ENCODE measurements at places on chromosomes 11 and 22. TPM values are rescaled to one million over a fixed set of nuclear protein-coding genes. Genes with fewer than 3 reads are reported as not detected.

The SCGB1C1 gene
- not detected for polyA plus RNA-seq

- no peak for DNase-seq
These were observed 8.4 kb upstream of the MMP20 start for GRCh38 chr11:102633385-102634026.

GRCh38 chr11:17077240-17077519, 287 bp downstream of the RPS13 start:
- DNase-seq: no peak

GRCh38 chr11:1089738-1090599, 15.3 kb downstream of the MUC2 start:
- DNase-seq: no peak

The LGR4 gene
- polyA plus RNA-seq: 36.8 TPM

- no peak for DNase-seq
These were observed 71.5 kb downstream of the WNT7B start for GRCh38 chr22:45905326-45905923.

DNA sequence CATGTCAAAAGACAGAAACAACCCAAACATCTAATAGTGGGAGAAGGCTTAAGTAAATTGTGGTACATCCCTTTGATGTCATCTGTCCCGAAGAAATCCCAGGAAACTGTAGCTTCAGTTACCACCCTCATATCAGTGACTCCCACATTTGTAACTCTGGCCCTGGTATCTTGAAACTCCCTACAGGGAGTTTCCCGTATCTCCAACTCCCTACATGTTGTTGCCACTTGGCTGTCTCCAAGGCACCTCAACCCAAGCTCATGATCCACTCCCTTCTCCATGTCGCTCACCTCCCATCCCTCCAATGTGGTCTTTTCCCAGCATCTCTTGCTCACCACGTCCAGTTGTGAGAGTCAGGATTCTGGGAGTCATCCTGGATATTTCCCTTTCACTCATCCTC, 68.1 kb downstream of the CACNG2 start:
- DNase-seq: no peak

The KIAA0930 gene
- 152 TPM for polyA plus RNA-seq

GRCh38 chr11:102204174-102204573, 93.9 kb downstream of the YAP1 start:
- DNase-seq: no peak

DNA sequence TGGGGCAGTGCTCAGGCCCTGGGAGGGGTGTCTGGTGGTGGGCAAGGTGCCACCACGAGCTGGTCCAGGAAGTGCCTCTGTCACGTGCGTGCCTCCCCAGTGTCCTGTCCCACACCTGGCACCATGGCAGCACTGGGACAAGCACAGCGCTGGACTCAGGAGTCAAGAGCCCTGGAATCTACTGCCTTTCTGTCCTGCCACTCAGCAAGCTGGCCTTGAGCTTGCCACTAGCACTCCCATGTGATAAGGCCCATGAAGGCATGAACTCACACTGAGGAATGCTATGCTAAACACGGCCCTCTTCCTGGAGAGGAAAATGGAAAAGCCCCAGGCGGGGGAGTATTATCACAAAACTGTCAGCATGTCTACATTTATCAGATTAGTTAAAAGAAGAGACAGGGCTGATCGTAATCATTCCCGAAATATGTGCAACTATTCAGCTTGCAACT, 50.7 kb upstream of the SLC35C1 start:
- DNase-seq: peak; percentile 82

The PHF21B gene
- polyA plus RNA-seq: 1.5 TPM

GRCh38 chr11:45931739-45932138, 9.3 kb downstream of the LARGE2 start:
- peak; percentile 49 for DNase-seq

The LIMK2 gene
- polyA plus RNA-seq: 18.7 TPM

DNA sequence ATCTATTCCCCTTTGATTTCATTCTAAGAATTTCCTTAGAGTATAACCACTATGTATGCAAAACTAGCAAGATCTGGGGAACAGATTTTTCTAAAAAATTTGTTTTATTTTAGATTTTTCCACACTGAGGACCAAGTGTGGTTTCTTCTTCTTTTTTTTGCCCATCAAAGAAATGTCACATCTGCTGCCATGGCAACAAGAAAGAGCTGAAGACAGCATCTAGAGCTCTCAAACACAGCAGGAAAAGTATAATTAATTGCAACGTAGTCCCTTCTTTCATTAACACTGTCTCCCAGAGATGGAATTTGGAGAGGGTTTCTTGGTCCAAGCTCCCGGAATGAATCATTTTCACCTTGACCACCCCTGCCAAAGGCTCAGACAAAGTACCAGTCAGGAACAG, 256.7 kb upstream of the CCDC90B start:
- no peak for DNase-seq

The INS gene
- polyA plus RNA-seq: 10.9 TPM

The UBASH3B gene
- polyA plus RNA-seq: 1.4 TPM

The TTC28 gene
- polyA plus RNA-seq: 3.4 TPM

GRCh38 chr11:76588455-76589325, 81.9 kb downstream of the LRRC32 start:
- peak; percentile 50 for DNase-seq

- DNase-seq: no peak
These were observed 84.0 kb downstream of the MYEOV start for GRCh38 chr11:69377953-69378302.

The ST14 gene
- polyA plus RNA-seq: 13.4 TPM

GRCh38 chr11:133842730-133843129, 2.6 kb downstream of the SPATA19 start:
- no peak for DNase-seq
